ENCODE measurements at places on chromosomes 13 and 19.

- H3K27ac ChIP-seq: peak overlapping the region; percentile 89
- DNase-seq: no peak
- peaks cover 12% of the 10 kb centered on the region for H3K36me3 ChIP-seq
- H3K27me3 ChIP-seq: no peaks in the 10 kb centered on the region
Observed at GRCh38 chr19:14496834-14497227, 904 bp upstream of the GIPC1 start.

DNA sequence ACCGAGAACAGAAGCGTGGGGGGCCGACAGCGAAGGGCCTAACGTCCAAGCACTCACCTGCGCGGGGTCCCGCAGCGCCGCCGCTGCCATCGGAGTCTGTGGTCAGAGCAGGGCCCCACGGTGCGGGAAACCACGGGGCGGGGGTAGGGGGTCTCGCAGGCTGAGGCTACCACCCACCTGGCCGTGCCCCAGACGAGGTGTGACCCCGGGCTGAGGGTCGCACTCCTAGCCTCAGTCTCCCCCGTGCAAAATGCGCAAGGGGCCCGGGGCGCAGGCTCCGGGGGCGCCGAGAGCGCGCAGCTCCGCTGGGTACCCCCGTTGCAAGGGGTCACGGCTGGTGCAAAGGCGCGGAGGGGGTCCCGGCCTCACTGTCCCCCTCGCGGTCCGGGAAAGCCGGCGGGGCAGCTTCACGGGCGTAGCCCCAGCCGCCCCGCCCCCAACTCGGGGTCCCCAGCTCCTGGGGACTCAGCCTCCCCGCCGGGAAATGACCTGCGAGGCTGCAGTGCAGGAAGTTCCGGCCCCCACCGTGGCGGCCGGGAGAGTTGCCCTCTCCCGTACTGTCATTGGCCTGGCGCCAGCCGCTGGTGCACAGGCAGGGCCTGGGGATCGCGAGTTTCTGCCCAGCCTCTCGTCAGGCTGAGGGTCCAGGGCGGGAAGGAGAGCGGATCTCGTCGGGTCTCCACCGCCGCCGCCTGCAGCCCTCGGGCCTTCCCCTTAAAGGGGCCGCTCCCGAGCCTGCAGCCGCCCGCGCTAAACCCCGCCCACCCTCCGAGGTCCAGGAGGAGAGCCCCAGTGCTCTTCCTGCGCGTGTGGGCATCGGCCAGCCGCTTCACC lies at the start of gene ZNF792:
TSS of gene ZNF792 (minus strand) at position 657 of the 834 bp plus-strand sequence. CDS start at position 90, 567 bp downstream.
- peak; percentile 84 for DNase-seq
- peaks cover 26% of the 10 kb centered on the region for H3K36me3 ChIP-seq
- H3K27me3 ChIP-seq: no peaks in the 10 kb centered on the region
- peak within 1 kb of the TSS; percentile 16 for H3K27ac ChIP-seq

DNA sequence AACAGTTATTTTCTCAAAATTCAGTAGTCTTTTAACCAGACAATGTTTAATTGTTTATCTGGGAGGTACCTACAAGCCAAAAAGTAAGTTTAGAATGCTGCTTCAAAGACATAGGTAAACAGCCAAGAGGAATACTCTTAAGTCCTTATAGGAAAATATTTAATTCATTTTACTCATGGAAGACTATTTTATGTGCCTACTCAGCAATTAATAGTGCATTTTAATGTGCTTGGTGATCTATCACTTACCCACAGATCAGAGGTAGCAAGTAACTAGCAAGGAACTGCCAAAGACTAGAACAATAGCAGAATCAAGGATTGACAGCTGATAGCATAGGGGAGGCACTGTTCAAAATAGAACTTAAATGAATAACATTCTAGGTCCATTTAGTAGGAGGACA lies 60.4 kb downstream of the DNAJC15 start:
- no peaks in the 10 kb centered on the region for H3K27me3 ChIP-seq
- no peak overlapping the region for H3K27ac ChIP-seq
- H3K4me3 ChIP-seq: no peak overlapping the region
- DNase-seq: no peak
- H3K4me1 ChIP-seq: peaks cover 6% of the 10 kb centered on the region

- H3K4me3 ChIP-seq: no peak overlapping the region
- H3K27ac ChIP-seq: no peak overlapping the region
- no peaks in the 10 kb centered on the region for H3K27me3 ChIP-seq
- no peak for DNase-seq
- no peaks in the 10 kb centered on the region for H3K4me1 ChIP-seq
Observed at GRCh38 chr13:77579959-77580358, 44.5 kb downstream of the SCEL start.

DNA sequence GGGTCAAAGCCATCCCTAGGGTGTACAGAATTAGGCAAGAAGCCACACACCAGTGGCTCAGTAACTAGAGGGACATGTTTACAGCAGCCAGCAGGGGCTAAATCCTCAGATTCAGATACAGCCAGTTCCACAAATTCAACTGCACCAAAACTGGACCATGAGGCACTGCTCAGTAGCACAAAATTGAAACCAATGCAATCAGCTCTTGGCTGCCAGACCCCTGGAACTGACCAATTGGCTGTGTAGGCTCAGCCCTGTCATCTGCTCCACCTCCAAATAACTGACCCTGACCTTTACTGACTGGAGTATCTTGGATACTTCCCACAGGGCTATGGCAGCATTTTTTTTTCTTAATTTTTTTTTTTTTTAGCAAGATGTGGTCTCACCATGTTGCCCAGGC lies 226.5 kb downstream of the FOXO1 start:
- H3K4me3 ChIP-seq: no peak overlapping the region
- H3K36me3 ChIP-seq: no peaks in the 10 kb centered on the region
- peaks cover 7% of the 10 kb centered on the region for H3K4me1 ChIP-seq
- peak overlapping the region; percentile 40 for H3K27ac ChIP-seq
- no peaks in the 10 kb centered on the region for H3K27me3 ChIP-seq

GRCh38 chr13:94143624-94144350 lies 335.7 kb downstream of the DCT start:
- H3K36me3 ChIP-seq: no peaks in the 10 kb centered on the region
- no peak overlapping the region for H3K27ac ChIP-seq
- H3K27me3 ChIP-seq: no peaks in the 10 kb centered on the region
- no peak for DNase-seq
- no peaks in the 10 kb centered on the region for H3K4me1 ChIP-seq

DNA sequence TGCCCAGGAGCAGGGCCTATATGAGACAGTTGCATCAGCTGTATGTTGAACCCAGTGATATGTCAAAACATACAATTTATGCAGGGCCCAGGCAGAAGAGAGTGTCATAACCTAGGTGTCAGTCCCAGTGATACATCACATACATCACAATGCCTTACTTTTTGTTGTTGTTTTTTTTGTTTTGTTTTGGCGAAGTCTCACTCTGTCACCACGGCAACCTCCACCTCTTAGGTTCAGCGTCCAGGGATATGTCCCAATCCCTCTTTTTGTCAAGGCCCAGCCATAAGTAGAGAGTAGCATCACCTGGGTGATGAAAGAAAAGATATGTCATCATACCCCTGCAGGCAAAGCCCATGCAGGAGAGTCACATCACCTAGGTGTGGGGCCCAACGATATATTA lies 56.8 kb upstream of the ZNF730 start:
- H3K27me3 ChIP-seq: no peaks in the 10 kb centered on the region
- DNase-seq: no peak
- H3K27ac ChIP-seq: no peak overlapping the region
- no peak overlapping the region for H3K4me3 ChIP-seq
- H3K4me1 ChIP-seq: no peaks in the 10 kb centered on the region

- H3K4me3 ChIP-seq: no peak overlapping the region
- H3K27ac ChIP-seq: no peak overlapping the region
- H3K4me1 ChIP-seq: no peaks in the 10 kb centered on the region
- no peak for DNase-seq
Observed at GRCh38 chr19:28372576-28373247, 840.2 kb downstream of the UQCRFS1 start.

DNA sequence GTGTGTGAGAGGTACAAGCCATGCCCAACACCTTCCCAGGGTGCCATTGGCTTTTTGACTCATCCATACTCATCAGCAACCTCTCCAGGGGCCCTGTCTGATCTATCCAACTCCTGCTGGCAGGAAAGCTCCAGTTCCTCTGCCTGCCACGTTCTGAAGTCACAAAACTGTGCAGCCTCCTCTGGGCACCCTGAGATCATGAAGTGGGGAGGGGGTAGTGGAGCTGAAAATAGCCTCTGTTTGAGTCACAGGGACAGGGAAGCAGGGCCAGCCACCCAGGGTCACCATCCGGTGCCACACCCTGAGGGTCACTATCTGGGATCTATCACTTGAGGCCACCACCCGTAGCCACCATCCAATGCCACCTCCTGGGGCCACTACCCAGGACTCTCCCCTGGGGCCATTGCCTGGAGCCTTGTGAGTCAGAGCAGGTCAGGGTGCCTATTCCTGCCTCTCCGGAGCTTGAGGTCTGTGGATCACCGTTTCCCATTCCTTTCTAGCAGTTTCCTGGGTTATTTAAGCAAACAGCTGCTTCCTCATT lies 172.1 kb downstream of the NUFIP1 start:
- no peaks in the 10 kb centered on the region for H3K36me3 ChIP-seq
- H3K27me3 ChIP-seq: no peaks in the 10 kb centered on the region
- no peak overlapping the region for H3K4me3 ChIP-seq
- no peaks in the 10 kb centered on the region for H3K4me1 ChIP-seq
- no peak for DNase-seq

- H3K27me3 ChIP-seq: no peaks in the 10 kb centered on the region
- peak; percentile 64 for DNase-seq
- peaks cover 11% of the 10 kb centered on the region for H3K36me3 ChIP-seq
- H3K27ac ChIP-seq: no peak overlapping the region
Observed at GRCh38 chr19:45294291-45295029, 28.2 kb downstream of the CKM start.

DNA sequence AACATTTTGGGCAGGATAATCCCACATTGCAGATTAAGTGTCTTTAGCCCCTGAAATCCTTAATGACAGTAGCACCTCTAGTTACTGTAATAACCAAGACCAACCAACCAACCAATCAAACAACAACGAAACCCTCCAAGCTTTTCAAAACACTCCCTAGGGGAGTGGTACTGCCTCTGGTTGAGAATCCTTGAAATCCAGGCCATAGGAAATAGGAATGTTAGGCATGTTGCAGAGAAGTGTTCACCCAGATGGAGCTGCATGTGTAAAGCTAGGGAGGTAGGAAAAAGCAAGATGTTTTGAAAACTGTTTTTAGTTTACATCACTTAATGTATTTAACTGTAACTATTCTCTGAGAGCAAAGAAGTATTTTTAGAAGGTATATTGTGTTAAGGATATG lies 4.5 kb downstream of the LACC1 start:
- no peak overlapping the region for H3K4me3 ChIP-seq
- no peak for DNase-seq
- peaks cover 12% of the 10 kb centered on the region for H3K36me3 ChIP-seq
- no peak overlapping the region for H3K27ac ChIP-seq

DNA sequence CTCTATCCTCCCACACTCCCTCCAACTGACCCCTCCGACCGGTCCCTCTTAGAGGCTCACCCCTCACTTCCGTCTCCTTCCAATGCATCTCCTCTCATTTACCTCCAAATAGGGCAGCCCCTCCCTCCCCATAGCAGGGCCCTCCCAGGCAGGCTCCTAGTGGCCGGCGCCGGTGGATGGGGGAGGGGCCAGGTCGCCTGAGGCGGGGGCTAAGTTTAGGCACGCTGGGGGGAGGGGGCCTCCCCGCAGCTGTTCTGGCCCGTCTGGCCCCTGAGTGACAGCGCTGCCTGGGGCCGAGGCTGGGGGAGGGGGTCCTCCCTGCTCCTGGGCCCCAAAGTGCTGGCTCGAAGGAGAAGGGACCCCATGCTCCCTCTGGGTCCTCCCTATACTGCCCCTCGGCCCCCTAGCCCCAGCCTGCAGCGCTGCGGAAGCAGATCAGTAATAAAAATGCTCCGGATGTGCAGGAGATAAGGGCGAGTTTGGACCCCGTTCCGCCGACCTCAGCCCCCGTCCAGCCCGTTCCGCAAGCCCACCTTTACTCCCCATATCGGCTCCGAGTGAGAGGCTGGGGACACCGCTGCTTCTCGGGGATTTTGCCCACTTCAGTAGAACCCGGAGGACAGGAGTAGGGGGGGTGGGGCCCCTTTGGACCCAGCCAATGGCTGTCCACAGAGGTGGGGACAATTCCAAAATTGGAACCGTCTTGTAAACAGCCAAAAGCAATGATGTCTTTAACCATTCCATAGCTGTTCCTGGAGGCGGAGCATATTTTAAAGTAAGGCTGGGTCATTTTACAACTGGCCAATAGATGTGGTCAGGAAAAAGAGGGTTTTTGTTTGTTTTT lies 4.0 kb downstream of the RTN2 start:
- peaks cover 47% of the 10 kb centered on the region for H3K4me1 ChIP-seq
- DNase-seq: peak; percentile 85
- peak overlapping the region; percentile 10 for H3K27ac ChIP-seq
- no peaks in the 10 kb centered on the region for H3K36me3 ChIP-seq

DNA sequence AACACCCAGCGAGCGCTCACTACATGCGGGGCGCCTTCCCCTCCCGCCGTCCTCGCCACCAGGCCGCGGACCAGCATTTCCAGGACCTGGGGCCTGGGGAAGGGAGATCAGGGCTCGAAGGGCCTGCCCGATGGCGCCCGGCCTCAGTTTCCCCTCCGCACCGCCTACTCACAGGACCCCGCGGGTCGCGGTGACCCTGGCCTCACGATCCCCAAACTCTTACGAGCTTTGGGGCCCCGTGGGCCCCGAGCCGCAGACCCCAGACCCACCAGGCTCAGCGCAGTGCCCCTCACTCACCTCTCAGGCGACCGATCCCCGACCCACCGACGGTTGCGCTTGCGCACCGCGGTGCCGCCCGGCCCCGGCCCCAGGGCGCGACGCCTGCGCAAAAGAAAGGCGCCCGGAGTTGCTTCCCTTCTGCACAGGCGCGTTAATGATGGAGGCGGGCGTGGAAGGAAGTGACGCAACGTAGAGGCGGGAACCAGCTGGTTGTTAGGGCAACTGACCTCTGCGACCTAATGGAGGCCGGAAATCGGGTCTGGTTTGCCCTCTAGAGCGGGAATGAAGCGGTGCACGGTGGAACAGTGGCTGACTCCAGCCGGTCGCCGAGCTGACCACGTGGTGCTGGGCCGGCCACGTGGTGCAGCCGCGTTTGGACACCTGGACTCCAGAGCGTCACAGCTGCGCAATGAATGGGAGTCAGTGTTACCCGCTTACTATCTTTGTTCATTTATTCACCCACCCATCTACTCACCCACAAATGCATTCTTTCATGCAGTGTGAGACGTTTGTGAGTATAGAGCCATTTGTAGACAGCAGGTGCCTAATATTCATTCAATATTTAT lies at the start of gene SGTA:
TSS of gene SGTA (minus strand) at position 338 of the 845 bp plus-strand sequence. CDS start 14,205 bp downstream, outside the sequence.
- H3K27ac ChIP-seq: peak within 1 kb of the TSS; percentile 99
- H3K36me3 ChIP-seq: peaks cover 15% of the 10 kb centered on the region
- H3K4me3 ChIP-seq: peak within 1 kb of the TSS; percentile 98
- H3K27me3 ChIP-seq: no peaks in the 10 kb centered on the region

- H3K36me3 ChIP-seq: no peaks in the 10 kb centered on the region
- no peak overlapping the region for H3K27ac ChIP-seq
- H3K27me3 ChIP-seq: no peaks in the 10 kb centered on the region
- peaks cover 13% of the 10 kb centered on the region for H3K4me1 ChIP-seq
Observed at GRCh38 chr13:78657699-78658629, 991 bp downstream of the OBI1 start.

GRCh38 chr19:51760697-51761356 lies at the start of gene FPR2:
FPR2 (plus strand) TSS chr19:51761180; CDS start chr19:51768659, 7,479 bp downstream.
- no peaks in the 10 kb centered on the region for H3K36me3 ChIP-seq
- DNase-seq: no peak
- H3K4me1 ChIP-seq: no peaks in the 10 kb centered on the region
- no peaks in the 10 kb centered on the region for H3K27me3 ChIP-seq
- peak within 1 kb of the TSS; percentile 1 for H3K4me3 ChIP-seq

- peak; percentile 74 for DNase-seq
- no peaks in the 10 kb centered on the region for H3K27me3 ChIP-seq
- no peaks in the 10 kb centered on the region for H3K36me3 ChIP-seq
- H3K27ac ChIP-seq: peak overlapping the region; percentile 59
- H3K4me3 ChIP-seq: no peak overlapping the region
Observed at GRCh38 chr19:2053601-2054389, 2.8 kb upstream of the MKNK2 start.

Data from stomach (tissue), 19 donors.